OCI-LY7 (cell line): ENCODE measurements at places on chromosomes 2 and 18.

DNA sequence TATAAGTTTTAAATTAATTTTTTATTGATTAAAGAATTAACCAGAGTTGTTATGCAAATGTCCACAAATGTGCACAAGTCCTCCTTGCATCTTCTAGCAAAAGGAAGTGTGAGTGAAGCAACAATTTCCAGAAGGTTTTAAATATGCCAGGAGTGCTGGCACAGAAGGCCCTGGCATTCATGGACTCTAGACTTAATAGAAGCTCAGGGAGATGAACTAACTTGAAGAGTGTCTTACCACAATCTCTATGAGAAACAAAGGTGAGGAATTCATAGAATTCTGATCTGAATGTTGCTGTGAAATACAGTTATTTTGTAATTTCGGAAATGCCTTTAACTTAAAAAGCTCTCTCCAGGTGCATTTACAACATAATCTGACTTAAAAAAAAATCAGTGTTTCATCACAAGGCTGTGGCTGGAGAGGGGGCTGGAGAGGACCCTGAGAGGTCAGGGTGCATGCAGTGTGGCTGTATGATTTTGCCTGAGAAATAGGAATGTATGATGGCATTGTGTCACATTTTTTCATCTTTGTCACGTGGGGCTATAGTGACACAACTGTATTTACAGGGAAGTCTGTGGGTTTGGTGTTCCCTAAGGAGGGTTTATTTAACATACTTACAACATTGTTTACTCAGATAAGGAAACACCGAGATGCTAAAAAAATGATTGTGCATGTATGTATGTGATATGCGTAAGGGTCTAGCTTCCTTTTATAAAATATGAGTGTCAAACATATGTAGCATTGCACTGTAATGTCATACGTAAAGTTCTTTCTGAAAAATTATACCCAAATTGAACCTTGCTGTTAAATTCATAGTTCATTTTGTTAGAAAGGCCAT, 66.2 kb downstream of the MAP4K4 start:
- DNase-seq, result no peak

- no peak for DNase-seq
Measured at GRCh38 chr2:47288864-47289263, 114.1 kb upstream of the MSH2 start.

- DNase-seq, result no peak
Measured at GRCh38 chr2:218295029-218295428, 2.7 kb upstream of the TMBIM1 start.

- DNase-seq, result no peak
Measured at GRCh38 chr2:9336576-9337314, 86.6 kb downstream of the ITGB1BP1 start.

DNA sequence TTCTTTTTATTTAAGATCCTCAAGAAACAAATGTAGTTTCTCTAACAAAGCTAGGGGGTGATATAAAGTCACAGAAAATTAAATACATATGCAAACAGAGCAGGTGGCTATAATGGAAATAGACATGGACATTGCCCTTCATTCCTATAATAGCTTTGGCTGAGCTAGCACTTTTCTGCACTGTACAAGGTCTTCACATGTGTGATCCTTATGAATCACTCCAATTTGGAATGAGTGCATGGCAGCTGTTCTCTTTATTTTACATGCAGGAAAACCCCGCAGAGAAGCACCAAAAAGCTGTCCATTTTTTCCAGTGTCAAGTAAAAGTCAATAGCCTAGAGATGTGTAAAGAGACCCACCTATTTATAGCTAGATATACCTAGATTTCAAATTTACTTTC, 747.4 kb upstream of the SLC8A1 start:
- DNase-seq, result no peak

DNA sequence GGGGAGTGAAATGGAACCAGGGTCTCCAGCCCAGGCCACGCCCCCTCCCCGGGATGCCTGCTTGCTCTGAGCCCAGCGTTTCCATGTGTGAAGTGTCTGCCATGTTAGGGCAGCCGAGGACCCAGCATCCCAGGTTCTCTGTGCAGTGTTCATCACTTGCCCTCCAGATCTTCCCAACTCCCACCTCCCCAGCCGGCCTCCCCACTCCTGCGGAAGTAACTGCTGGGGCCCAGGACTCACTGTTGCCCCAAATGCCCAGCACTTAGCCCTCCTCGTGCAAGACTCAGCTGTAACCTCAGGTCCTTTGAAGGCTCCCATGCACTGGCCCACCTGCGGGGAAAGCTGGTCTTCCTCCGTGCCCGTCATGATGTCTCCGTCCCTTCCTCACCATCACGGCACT, 9.7 kb upstream of the PXDN start:
- DNase-seq, result no peak

DNA sequence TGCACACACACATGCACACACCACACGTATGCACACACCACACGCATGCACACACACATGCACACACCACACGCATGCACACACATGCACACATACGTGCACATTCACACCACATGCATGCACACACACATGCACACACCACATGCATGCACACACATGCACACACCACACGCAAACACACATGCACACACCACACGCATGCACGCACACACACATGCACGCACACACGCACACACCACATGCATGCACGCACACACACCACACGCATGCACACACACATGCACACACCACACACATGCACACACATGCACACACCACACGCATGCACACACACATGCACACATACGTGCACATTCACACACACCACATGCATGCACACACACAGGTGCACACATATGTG, 169.8 kb upstream of the SALL3 start:
- no peak for DNase-seq
